ENCODE measurements at places on chromosomes 16 and 17.

DNA sequence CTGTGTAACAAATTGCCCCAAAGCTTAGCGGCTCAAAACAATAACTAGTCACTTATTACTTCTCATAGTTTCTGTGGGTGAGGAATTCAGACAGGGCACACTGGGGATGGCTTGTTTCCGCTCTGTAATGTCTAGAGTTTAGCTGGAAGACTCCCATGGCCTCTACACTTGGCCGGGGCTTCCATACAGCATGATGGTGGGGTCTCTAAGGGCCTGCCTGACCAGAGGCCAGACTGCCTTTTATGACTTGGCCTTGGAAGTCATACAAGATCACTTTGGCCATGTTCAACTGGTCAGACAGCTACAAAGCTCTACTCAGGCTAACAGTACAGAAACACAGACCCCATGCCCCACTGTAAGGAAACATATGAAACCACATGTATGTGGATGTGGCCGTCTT, 8.2 kb downstream of the GLP2R start:
- DNase-seq = no peak

DNA sequence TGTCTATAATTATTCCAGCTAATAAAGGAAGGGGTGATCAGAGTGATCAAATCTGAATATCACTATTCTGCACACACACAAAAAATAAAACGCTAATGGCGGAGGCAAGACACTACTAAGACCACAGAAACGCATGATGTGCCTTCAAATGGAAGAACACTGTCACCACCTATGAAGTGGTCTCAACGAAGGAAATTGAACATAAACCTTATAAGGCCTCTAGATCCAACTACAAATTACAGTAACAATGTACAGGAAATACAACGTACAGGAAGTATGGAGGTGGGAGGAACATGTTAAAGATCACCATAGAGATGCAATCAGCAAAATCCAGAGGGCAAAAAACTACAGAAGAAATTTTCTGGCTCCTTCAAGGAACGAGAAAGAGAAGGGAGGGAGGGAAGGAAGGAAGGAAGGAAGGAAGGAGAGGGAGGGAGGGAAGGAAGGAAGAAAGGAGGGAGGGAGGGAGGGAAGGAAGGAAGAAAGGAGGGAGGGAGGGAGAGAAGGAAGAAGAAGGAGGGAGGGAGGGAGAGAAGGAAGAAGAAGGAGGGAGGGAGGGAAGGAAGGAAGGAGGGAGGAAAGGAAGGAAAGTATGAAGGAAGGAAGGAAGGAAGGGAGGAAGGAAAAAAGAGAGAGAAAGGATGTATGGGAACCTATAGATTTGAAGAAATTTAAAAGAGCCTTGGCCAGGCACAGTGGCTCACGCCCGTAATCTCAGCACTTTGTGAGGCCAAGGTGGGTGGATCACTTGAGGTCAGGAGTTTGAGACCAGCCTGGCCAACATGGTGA, 3.1 kb upstream of the SGCA start:
- no peak for DNase-seq

DNA sequence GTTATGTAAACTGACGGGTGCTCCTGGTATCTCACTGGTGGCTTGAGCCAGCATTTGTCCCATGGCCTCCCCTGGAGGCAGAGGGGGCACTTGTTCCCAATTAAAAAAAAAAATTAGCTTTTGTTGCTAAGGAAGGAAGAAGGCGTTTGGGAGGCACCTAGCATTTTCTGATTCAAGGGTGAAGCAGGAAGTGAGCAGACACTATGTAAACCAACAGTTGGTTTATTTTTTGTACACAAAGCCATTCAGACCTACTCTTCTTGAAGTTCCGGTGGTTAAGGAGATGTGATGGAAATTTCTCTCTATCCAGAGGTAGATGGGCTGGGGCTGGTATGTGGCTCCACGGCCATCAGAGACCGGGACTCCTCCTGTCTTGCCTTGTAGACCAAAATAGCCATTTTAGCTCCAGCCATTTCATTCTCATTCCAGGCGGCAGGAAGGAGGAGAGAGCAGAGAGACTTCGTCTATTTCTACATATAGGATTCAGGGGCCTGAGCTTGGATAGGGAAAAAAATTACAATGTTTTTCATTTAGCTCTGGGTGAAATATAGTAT, 103.0 kb downstream of the SNX29 start:
- DNase-seq = no peak

GRCh38 chr17:27529230-27529796, 73.1 kb downstream of the KSR1 start:
- DNase-seq = no peak

DNA sequence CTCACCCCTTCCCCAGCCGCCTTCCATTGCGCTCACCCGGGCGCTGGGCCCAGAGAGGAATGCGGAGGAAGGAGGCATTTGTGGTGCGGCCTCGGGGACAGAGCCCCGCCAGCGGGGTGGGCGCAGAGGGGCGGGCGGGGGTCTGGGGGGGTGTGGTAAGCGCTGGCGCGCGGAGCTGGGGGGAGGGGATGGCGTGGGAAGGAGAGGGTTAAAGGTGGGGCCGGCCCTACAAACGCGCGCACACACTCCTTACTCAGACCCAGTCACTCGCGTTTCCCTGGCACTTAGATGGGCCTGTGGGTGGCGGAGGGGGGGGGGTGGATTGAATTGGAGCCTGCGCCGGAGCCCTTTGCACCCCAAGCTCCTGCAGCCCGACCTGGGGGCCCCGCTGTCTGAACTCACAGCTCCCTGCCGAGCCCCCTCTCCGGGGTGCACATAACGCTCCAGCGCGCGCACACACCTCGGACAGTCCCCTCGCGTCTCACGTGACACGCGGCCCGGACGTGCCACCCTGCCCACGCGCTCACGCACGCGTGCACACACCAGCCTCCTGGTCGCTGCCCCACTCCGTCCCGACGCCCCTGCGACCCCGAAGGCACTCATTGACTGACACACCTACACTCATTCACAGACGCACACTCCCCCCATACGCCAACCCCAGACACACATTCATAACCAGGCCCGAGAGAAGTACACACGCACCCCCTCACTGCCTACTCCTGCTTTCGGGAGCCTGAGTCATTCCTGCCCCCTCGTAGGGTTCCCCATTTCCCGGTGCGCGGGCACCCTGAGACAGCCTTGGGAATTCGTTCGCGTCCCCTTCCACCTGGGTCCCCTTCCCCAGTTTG, 844 bp downstream of the TBKBP1 start:
- no peak for DNase-seq

DNA sequence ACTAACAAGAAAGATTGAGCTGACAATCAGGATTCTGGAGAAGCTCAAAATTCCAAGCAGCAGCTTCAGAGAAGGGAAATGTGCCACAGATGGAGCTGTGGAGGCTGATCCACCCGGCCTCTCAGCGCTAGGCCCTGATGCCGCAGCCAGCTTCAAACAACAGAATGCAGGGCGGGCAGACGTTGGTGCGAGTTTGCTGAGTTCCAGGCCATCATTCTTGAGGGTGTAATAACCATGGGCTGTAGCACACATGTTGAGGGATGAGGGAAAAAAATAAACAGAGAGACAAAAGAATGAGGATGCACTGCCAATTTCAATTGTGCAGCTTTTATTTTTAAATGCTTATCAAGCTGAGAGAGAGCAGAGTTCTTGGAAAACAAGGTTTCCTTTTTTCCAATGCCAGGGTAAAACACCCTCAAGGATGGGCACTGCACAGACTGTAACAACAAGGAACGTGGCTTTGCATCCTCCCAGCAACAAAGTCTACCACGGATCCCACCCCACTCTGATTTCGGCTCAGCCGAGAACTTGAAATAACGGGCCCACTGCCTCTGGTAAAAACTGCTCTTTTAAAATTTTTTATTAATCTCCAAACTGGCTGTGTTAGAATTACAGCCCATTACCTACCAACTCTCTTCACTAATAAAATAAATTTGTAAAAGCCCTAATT, 90.2 kb downstream of the SMG6 start:
- peak; percentile 32 for DNase-seq

- no peak for DNase-seq
Observed at GRCh38 chr17:1136748-1137147, 43.0 kb downstream of the ABR start.

DNA sequence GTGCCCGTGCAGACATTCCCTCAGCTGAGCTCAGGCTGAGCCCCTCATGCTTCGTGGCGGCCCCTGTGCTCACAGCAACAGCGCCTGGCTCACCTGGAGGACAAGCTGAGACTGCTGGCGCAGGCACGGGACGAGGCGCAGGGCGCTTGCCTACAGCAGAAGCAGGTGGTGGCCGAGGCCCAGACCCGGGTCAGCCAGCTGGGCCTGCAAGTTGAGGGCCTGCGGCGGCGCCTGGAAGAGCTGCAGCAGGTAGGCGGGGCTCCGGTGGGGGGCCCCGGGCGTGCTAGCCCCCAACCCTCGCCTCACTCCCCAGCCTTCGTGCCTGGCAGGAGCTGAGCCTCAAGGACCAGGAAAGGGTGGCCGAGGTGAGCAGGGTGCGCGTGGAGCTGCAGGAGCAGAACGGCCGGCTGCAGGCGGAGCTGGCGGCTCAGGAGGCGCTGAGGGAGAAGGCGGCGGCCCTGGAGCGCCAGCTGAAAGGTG, 1.4 kb upstream of the RAC3 start:
- DNase-seq = no peak

DNA sequence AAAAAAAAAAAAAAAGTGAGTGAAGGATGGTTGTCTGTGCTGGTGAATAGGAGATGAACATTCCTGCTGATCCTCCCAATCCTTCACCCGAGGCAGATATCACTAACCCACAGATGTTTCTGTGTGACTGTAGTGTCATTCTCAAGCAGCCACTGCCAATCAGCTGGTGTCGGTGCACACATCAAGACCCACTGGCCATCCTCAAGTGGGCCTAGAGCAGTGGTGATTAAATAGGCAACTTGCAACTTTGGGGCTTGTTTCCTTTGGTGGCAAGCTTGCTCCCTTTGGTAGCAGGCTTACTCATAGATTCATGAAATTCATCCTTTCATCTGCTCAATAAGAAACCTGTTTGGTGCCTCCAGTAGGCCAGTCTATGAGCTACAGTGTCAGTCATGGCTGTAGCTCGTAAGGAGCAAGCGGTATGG, 51.1 kb upstream of the LGALS9 start:
- DNase-seq = no peak

- no peak for DNase-seq
Observed at GRCh38 chr16:81530296-81530721, 85.7 kb downstream of the CMIP start.

DNA sequence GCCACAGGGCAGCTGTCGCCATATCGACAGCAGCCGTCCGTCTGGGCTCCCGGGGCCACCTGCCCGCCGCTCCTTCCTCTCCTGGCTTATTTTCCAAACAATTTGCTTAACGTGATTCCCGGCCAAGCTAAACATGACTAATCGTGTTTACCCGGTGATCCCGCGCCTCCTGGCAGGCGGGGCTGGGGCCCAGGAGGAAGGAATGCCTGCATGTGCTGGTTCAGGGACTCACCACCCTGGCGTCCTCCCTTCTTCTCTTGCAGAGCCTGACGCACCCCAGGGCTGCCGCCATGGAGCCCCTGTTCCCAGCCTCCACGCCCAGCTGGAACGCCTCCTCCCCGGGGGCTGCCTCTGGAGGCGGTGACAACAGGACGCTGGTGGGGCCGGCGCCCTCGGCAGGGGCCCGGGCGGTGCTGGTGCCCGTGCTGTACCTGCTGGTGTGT, 6.1 kb downstream of the SSTR5 start:
- peak; percentile 49 for DNase-seq

- no peak for DNase-seq
Observed at GRCh38 chr17:45339646-45340605, 23.1 kb upstream of the MAP3K14 start.

- DNase-seq = peak; percentile 7
Observed at GRCh38 chr16:65845466-65846209, 520.9 kb upstream of the CDH5 start.

- DNase-seq = no peak
Observed at GRCh38 chr17:60356940-60357339, 35.0 kb downstream of the USP32 start.

- no peak for DNase-seq
Observed at GRCh38 chr17:17448076-17448475, 28.7 kb upstream of the MED9 start.

DNA sequence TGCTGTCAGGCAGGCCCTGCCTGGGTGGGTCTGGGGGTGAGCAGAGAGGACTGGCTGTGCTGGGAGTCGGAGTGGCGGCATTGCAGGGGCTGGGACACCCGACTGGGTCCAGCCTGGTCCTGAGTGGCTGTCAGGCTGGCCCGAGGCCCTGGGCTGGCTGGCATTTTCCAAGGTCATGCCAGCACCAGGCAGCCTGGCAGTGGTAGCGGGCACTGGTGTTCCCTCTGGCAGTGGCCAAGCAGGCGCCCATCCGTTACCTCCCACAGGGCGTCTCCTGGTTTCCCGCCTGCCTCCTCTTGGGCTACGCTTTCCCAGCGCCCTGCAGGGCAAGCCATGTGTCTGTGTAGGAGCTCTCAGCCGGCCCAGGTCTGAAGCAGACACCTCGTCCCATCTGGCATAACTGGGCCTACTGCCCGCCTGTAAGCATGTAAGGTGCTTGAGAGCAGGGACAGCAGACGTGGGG, 5.7 kb upstream of the PKMYT1 start:
- no peak for DNase-seq

- DNase-seq = no peak
Observed at GRCh38 chr16:65224994-65225393, 103.1 kb upstream of the CDH11 start.

DNA sequence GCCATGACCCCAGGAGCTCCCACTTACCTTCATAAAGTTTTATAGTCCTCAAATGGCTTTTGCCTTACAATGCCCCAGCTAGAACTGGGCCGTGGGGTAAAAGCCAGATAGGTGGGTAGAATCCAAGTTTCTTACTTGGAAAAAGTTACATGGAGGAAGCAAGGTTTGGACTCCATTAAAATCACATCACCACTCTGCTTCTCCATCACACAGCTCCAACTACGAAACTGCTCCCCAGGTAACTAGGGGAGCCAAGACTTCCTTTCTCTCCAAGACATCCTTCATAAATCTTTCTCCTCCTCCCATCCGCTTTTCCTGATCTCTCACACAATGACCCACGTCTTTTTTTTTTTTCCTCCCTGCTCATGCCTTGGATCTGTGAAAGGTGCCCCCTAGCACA, 130.8 kb upstream of the RCVRN start:
- DNase-seq = no peak

DNA sequence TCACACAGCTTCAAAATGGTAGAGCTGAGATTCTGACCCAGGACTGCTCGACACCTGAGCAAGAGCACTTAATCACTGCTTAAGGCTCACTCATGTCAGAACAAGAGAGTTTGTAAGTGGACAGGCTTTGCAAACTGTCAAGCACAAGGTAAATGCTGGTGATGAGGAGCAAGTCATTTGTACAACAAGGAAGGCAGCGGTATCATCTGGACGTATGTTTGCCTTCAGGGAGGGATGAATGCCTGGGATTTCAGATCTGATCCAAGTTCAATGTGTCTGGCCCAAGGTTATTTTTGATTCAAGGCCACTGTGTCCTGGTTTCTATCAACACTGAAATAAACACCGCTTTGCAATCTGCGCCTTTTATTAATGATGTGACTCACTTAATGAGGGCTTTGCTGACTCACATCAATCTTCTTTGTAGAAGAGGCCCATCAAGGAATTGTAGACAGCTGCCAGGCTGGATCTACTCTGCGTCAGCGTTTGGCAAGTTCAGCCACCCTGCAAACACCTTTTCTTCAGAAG, 174.4 kb upstream of the HS3ST3A1 start:
- no peak for DNase-seq

Data from HFFc6 (cell line).